ENCODE measurements at places on chromosomes 2 and 18.

GRCh38 chr2:40400336-40400953 lies 51.4 kb downstream of the SLC8A1 start:
- no peak for DNase-seq

- no peak for DNase-seq
These were observed 171.6 kb downstream of the LDLRAD4 start for GRCh38 chr18:13390196-13390595.

DNA sequence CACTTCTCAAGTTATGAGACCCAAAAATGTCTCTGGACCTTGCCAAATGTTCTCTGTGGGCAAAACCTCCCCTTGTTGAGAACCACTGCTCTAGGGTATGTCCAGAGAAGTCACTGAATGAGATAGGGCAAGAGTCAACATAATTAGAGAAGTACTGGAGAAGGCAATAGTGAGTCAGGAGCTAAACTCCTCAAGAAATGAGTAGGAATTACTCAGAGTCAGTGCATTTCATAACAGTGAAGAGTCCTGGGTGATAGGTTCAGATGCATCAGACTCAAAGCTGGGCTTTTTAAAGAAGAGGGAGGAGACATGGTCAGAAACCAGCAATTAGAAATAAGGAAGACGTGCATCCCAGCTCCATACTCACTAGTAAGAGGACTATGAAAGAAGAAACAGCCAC lies 38.6 kb upstream of the IHH start:
- no peak for DNase-seq

DNA sequence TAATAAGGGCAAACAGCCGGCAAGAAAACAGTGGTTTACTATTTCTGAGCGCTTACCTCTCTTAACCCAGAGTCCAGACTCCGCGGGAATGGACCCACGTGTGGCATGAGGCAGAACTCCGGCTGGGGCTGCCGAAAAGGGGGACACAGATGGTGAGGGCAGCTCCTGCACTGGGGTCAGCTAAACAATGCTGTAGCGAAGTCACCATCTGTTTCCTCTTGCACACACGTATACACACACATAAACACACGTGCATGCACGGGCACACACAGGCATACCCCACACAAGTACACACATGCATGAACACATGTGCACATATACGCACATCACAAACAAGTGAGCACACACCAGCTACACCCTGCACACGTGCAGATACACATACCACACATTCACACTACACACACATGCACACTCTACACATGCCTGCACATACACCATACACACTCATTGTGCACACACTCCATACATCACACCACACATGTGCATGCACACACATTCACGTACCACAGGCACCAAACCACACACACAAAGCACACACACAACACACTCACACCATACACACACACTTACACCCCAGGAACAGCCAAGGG lies 105.9 kb upstream of the ID2 start:
- DNase-seq = no peak

GRCh38 chr18:35620765-35621164 lies 39.2 kb downstream of the GALNT1 start:
- no peak for DNase-seq

GRCh38 chr2:42575458-42576064 lies 7.1 kb downstream of the MTA3 start:
- DNase-seq = no peak

- no peak for DNase-seq
These were observed 558 bp downstream of the THAP4 start for GRCh38 chr2:241636182-241637017.

- DNase-seq = no peak
These were observed 51.2 kb upstream of the CREB1 start for GRCh38 chr2:207478572-207478971.

GRCh38 chr2:189851174-189851826 lies 67.0 kb downstream of the PMS1 start:
- no peak for DNase-seq

GRCh38 chr2:55500025-55500424 lies 19.5 kb upstream of the CFAP36 start:
- DNase-seq = no peak

GRCh38 chr2:20015482-20016083 lies 3.1 kb upstream of the MATN3 start:
- DNase-seq = peak; percentile 16

GRCh38 chr2:236797411-236797810 lies 227.8 kb downstream of the ACKR3 start:
- DNase-seq = no peak

DNA sequence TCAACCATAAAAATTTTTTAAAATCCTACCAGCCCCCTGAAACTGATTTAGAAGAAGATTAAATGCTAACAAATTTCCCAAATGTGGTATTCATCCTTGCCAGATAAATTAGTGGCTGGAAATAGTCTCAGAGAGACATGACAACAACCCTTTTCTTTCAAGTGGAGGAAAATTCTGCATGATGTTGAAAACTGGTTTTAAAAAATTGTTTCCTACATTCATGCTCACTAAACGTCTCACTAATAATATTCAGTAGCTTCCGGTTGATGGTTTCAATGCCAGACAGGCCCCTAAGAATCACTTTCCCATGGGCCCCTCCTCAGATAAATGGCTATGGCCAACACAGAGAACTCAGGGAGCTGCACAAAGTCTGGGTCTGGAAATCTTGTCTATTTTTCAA lies 43.2 kb downstream of the NCKAP5 start:
- DNase-seq = no peak

DNA sequence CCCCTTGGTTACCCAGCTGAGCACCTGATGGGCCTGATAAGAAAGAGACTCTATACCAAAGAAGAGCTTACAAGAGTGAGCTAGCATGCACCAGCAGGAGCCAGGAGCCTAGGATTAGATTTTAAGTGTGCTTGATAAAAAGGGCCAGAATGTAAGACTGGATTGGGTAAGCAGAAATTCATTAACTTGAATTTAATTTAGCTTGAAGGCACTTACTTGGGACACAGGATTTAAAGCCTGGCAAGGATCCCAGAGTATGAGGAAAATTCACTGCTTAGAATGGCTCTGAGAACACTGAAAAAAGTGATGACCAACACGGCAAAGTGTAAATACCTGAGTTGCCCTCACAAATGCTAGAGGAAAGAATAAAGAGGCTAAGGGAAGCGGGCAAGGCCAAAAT lies 91.3 kb upstream of the RBBP8 start:
- DNase-seq = no peak

- DNase-seq = no peak
These were observed 29.5 kb downstream of the COL5A2 start for GRCh38 chr2:189150033-189150432.

DNA sequence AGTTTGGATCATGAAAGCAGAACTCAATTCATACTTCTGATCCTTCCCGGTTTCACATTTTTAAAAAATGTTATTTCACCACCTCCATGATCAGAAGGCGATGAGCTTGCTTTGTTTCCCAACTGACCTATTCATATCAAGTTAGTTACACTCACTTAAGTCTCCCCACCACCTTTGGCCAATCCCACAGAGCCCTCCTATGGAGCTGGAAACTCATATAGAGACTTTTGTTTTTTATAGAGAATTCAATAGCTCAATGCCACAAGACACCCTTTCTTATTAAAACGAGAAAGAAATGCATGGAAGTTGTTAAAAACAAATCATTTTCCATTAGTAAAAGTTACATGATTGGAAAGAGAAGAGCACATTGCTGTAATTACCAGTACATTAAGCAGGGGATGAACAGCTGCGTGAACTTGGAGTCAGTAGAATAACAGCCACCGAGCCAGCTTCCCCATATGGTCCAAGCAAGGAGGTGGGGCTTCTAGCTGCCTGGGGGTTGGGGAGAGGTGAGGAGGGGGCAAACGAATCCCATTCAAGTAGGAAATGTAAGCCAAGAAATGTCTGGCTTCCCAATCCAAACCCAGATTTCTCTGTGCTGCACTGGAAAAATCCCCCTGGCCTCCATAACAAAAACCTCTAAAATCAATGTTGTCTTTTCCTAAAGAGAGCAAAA lies 614.5 kb downstream of the IRS1 start:
- DNase-seq = peak; percentile 89

- DNase-seq = no peak
These were observed 8.0 kb upstream of the TMEM214 start for GRCh38 chr2:27024812-27025211.

DNA sequence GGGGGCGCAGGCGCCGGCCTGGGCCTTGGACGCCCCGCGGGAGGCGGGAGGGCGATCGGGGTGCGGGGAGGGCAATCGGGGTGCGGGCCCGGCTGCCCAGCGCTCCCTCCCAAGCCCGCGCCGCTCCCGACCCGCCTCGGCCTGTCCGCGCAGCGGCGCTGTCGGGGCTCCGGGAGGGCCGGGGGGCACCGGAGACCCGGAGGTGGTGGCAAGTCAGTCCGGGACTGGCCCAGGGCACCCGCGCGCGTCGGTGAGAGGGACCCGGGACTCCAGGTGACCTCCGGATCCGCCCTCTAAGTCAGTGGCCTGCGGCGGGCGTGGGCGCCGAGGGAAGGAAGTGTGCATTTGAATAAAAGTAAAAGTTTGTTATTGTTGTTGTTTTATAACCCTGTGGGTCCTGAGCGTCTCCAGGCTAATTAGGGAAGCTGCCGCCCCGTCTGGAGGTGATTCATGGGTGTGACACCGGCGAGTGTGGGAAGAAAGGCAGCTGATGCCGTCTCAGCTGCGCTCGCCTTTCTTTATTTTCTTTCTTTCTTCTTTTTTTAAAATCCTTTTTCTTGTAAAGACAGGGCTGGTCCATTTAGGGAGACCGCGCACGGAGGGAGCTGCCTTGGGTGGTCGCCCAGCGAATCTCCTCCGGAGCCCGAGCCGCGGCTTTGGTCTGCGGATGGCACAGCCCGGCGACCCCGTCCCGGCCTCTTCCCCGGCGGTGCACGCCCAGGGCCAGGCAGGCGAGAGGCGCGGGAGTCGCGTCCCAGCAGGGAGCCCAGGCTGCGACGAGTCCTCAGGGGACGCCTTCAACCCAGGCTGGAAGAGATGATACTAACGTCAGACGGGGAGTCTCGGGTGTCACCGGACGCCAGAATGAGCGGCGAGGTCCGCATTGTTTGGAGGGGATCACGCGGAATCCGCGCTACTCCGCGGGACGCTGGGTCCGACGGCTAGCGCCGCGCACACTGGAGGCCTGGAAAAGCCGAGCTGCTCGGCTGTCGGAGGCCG lies 627 bp upstream of the CRACDL start:
- no peak for DNase-seq
